ENCODE measurements at places on chromosomes 13 and 19.
A peak's percentile ranks its signal among the peaks of the same experiment; 100 is the strongest.

DNA sequence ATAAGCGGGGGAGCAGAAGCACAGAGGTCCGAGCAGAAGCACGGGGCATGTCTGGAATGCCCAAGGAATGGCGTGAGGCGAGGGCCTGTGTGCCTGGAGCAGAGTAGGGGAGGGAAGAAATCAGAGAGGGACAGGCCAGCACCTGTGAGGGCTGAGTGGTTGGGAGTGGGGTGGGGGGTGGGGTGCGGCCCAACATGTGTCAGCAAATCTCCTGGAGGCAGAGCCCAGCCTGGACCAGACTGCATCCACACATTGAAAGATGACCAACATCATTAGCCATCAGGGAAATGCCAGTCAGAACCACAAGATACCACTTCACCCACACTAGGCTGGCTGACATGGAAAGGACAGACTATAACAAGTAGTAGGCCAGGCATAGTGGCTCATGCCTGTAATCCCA lies 11.2 kb downstream of the CLASRP start:
- no peak for DNase-seq

DNA sequence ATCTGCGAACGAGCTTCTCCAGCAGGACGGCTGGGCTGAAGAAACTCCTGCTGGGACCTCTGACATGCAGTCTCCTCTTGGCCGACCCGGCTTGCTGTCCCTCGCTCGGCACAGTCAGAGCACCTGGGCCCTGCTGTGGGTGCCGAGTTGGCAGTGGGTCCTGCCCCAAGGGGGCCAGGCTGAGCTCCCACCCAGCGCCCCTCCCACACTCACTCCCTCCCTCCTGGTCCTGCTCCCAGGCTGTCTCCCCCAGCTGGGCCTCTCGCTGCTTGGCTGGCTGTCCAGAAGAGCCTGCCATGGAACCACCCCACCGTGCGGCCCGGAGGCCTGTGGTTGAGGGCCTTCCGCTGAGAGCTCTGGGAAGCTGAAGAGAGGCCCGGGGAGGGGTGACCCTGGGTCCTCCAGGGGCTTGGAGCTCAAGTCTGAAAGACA lies 6.0 kb downstream of the AKT2 start:
- DNase-seq = no peak

DNA sequence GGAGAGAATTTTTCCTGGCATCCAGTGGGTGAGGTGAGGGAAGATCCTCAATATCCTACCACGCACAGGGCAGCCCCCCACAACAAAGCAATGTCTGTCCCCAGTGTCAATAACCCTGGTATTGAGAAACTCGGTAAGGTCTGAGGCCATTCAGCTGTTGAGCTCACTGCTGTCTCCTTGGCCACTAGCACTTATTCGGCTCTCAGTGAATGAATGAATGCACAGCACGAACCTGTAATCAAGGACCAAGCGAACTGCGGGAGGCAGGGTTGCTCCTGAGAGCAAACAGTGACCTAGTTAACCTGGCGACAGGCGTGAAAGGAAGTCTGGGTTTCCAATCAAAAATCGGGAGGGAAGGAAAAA lies 640 bp downstream of the ZSCAN5A start:
- DNase-seq = no peak

- DNase-seq = peak; percentile 61
Observed at GRCh38 chr19:43625918-43626579, 6.6 kb upstream of the ZNF428 start.

GRCh38 chr19:7959211-7959610 lies 15.7 kb upstream of the TIMM44 start:
- DNase-seq = peak; percentile 25

DNA sequence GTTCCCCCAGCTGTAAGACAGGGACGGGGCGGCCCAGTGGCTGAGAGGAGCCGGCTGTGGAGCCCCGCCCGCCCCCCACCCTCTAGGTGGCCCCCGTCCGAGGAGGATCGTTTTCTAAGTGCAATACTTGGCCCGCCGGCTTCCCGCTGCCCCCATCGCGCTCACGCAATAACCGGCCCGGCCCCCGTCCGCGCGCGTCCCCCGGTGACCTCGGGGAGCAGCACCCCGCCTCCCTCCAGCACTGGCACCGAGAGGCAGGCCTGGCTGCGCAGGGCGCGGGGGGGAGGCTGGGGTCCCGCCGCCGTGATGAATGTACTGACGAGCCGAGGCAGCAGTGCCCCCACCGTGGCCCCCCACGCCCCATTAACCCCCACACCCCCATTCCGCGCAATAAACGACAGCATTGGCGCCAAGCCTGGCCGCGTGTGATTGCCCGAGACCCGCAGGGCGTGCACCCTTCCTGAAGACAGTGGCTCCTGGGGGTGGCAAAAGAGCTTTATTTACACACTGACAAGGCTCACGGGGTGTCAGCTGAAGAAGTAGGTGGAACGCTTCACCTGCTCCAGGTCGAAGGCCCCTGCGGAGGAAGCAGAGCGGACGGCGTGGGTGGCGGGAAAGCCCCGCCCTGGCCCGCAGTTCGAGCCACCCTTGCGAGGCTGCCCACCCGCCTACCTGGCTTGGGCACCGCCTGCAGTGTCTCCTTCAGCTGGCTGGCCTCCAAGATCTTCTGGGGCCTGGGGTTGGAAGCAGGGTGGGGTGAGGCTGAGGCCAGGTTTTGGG lies 16.4 kb downstream of the POLRMT start:
- DNase-seq = no peak

DNA sequence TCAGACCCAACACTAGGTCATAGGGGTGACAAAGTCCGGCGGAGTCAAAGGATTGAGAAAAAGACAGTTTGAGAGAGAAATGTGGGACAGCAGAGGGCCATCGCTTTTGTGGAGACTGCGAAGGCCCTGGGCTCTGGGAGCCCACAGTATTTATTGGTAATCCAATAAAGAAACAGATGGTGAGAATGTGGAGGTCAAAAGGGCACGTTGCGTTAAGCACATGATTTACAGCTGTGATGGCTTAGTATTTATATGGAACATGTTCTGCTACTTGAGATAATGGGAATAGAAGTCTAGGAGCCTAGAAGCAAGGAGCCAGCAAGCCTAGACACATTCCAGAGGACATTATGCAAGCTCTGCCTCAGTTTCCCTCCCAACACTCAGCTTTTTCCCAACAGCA lies 2521.1 kb downstream of the PCDH9 start:
- no peak for DNase-seq

GRCh38 chr13:109776575-109776974 lies 9.8 kb downstream of the IRS2 start:
- DNase-seq = no peak

DNA sequence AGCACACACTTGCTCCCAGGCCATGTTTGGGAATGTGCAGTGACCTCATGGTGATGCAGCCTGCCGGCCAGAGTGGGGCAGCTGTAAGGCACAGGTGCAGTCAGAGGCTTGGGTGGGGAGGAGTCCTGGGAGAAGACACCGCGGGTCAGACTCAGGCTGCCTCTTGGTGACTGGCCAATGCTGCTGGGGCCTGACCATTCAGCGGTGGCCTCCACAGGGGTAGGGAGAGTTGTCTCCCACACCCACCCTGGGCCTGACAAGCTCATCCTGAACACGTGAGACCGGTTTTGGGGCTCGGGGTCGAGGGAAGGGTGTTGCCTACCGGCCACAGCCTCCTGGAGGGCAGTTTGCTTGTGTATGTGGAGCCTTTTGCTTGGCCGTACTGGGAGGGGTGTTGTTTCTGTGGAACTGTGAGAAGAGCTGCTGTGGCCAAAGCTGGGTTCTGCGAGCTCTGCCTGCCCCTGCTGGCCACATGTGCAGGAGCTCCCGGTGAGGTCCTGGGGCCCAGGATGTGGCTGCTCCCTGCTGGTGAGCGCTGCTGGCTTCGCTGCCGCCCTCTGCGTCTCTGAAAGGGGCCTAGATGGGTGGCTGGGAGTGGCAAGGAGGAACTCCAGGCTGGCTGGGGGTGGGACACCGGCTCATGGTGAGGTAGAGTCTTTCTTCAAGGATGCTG lies 22.1 kb downstream of the UPF1 start:
- DNase-seq = no peak

DNA sequence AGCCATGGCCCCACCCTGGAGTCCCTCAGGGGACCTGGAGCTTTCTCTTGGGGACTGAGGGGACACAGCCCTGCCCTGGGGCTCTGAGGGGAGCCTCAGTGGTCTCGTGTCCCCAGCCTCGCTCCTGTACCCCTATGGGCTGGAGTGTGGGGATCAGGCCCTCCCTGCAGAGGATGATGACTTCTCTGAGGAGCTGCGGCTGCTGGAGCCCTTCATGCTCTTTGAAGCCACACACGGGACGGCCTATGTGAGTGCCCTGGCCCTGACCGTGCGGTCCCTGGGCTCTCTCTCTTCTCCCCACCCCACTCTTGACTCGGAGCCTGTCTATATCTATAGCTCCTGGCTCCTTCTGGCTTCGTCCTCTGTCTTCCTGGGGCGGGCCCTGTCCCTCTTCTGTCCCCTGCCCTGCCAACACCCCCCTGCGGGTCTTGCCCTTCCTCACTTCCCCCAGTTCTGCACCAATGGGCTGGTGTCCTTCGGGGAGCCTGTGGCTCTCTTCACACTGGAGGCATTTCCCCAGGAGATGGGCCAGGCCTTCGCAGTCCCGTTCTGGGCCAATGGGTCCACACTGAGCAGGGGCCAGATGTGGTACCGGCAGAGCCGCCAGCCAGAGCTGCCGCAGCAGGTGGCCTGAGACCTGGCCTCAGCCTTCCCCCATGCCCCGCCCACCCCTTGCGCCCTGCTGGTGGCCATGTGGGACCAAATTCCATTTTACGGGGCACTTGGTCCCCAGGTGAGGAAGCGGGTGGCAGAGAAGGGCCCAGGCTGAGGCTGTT lies 33.1 kb downstream of the HPN start:
- DNase-seq = no peak

DNA sequence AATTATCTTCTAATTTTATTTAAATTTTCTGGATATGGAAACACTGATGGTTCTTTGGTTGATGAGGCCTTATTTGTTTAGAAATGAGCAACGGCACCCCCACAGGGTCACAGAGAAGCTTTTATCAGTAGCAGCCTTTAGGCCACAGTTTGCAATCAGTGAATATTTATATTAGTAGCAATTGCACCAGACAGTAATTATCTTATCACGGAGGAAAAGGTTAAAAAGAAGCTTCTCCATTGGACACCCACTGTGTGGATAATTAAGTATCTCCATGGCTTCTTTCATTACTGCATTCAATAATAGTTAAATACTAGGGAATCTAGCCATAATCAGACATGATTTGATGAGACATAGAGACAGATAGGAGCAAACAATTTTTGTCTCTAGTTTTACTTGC lies 2099.2 kb upstream of the PCDH20 start:
- no peak for DNase-seq

Data from common myeloid progenitor, CD34-positive (primary cell).